Cerebellar nuclear complex (tissue), 1 donor: ENCODE measurements at places on chromosomes 3 and 15.

GRCh38 chr15:45179221-45179985 is 8.4 kb downstream of the SHF start:
- DNase-seq, result no peak

DNA sequence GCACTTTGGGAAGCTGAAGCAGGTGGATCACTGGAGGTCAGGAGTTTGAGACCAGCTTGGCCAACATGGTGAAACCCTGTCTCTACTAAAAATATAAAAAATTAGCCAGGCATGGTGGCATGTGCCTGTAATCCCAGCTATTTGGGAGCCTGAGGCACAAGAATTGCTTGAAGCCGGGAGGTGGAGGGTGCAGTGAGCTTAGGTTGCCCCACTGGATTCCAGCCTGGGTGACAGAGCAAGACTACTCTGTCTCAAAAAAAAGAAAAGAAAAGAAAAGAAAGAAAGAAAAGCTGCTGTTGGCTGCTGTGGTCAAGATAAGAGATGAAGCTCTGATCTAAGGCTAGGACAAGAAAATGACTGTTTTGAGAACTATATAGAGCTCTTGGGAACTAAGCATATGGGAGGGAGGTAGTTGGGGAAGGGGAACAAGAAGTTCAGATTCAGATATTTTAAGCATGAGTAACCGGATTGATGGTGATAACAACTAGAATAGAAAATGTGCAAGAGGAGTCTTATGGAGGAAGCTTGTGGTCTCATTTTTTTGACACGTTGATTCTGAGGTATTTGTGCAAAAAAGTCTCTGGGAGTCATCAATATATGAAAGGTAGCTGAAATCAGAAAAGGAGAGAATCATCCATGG is 25.7 kb downstream of the DNAH12 start:
- no peak for DNase-seq

- DNase-seq, result no peak
Measured at GRCh38 chr3:147318900-147319299, 87.4 kb downstream of the ZIC4 start.

- DNase-seq, result no peak
Measured at GRCh38 chr3:110296885-110297284, 774.7 kb upstream of the NECTIN3 start.

- no peak for DNase-seq
Measured at GRCh38 chr3:127701280-127701911, 28.6 kb downstream of the ABTB1 start.

GRCh38 chr15:51580982-51581381 is 41.6 kb downstream of the DMXL2 start:
- DNase-seq, result no peak

DNA sequence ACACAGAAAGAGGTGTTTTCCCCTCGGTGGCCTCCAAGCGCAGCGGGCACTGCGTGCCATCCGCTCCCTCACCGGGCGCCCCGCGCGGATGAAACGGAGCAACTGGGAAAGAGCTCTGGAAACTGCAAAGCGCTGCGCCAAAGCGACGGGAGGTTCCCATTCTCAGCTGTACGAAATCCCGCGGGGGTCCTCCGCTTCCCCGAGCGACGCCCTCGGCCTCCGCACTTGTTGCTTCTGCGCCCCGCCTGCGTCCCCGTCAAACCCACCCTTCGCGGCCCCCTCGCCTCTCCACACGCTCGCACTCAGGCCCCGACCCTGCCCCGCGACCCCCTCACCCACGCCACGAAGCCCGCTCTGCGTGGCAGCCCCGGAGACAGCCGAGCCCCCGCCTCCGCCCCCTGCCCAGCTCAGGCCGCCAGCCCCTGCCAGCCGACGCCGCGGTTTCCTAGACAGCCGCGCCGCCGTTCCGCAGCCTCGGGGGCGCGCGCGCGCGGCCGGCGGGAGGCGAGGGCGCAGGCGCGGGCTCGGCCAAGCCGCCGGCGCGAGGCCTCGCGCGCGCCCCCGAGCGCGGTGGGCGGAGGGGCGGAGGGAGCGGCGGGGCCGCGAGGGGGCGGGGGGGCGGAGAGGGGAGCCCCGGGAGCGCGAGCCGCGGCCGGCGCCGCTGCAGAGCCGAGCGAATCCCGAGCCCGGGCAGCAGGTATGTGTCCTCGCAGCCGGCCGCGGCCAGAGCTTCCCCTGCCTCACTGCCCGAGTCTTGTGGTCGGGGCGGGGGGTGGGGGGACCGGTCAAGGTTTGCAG is at the start of gene TMEM266:
TMEM266 (plus strand) TSS at position 666 of the 798 bp plus-strand sequence. CDS start 74,279 bp downstream, outside the sequence.
- DNase-seq, result no peak

GRCh38 chr3:109559389-109559788 is 222.0 kb upstream of the DPPA4 start:
- no peak for DNase-seq

GRCh38 chr3:98519351-98519750 is 3.4 kb downstream of the CLDND1 start:
- no peak for DNase-seq

- peak; percentile 9 for DNase-seq
Measured at GRCh38 chr3:69013253-69014021, at the start of gene EOGT. EOGT (minus strand) TSS chr3:69013684; CDS start chr3:69009846, 3,838 bp downstream.

- no peak for DNase-seq
Measured at GRCh38 chr3:129016720-129017483, 15.8 kb downstream of the EFCC1 start.

- no peak for DNase-seq
Measured at GRCh38 chr15:100263721-100264455, 77.9 kb downstream of the ADAMTS17 start.

DNA sequence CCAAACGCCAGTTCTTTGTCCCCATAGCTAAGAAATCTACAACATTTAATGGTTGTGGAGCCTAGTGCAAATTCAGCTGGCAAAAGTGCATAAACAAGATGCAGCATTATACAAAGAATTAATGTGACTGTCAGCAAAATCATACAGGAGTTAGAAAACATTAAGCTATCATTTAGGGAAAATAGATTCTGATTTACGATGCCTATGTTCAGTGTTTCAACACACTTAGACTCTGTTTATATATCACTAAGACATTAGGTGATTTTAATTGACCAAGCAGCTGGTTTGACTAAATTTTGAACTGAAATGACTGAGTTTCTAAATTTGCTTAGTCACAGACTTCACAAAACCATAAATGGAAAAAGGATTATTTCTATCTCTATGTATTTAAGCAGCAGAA is 1076.8 kb downstream of the TBL1XR1 start:
- DNase-seq, result no peak

- no peak for DNase-seq
Measured at GRCh38 chr3:47577583-47578118, 1.0 kb downstream of the CSPG5 start.

GRCh38 chr3:106711650-106712049 is 665.6 kb upstream of the CCDC54 start:
- no peak for DNase-seq

DNA sequence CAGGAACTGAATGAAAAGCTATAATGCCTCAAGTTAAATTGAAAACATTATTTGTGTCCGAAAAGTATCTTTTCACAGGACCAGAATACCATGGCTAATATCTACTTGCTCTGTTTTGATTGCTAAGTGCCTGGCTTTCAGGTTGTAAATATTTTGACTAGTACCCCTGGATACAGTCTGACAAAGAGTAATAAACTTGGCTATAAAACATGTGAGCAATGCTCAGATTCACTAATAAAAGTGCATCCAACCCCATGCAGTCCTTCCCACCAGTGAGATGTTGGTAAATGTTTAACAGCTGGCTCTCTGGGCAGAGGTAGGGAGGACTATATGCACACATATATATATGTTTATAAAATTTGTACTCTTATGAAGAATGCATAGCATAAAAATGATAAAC is 281.8 kb upstream of the TGFBR2 start:
- no peak for DNase-seq

DNA sequence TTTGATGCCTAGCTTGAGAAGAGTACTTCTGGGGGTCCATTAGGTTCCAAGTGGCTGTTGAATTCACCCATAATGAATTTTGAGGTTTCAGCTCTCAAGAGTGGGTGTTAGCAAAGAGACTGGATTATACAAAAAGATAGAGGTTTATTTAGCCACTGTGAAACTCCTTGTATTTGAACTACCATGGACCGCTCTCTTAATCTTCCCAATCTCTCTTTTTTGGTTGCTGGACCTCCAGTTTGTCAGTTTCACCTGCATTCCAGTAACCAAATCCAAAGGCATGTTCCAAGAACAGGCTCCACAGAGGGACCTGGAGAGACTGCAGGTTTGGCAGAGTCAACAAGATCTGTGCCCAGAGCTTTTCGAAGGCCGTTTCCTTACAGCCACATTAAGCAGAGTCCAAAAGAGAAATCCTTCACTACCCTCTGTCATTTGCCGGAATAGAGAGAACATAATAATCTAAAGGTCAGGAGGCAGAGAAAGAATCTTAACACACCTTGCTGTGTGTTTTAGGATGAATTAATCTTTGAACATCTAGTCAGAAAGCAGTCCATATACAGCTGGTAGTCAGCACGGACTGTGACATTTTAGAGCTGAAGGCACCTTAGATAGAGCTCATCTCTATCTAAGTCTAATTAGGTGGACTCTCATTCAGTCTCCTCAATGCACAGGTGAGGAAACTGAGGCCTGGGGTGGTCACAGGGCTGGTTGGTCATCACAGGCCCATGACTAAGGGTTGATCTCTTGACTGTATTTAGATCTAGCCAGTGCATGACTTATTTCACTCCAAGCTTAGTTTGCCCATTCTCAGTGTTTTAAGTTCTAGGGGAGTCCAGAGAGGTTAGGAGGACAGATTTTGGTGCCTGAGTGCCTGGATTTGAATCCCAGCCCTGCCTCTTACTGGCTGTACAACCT is 1.3 kb downstream of the ABHD2 start:
- DNase-seq, result peak; percentile 26

- DNase-seq, result no peak
Measured at GRCh38 chr15:66702787-66703539, 927 bp downstream of the SMAD6 start.

- no peak for DNase-seq
Measured at GRCh38 chr3:186815435-186815834, 9.2 kb upstream of the RFC4 start.

DNA sequence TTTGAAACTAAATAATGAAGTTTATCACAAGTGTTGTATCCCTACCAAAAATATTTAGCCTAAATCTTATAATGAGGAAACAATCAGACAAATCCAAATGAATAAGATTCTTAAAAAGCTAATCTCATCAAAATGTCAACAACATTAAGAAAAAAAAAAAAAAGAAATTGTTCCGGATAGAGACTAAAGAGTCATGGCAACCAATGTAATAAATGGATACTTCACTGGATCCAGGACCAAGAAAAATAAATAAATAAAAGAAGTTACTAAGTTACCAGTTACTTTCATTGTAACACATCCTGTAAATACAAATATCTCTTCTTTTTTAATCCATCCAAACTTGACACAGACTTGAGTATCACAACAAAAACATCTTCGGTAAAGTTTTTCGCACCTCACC is 607 bp downstream of the MRPL47 start:
- DNase-seq, result no peak

DNA sequence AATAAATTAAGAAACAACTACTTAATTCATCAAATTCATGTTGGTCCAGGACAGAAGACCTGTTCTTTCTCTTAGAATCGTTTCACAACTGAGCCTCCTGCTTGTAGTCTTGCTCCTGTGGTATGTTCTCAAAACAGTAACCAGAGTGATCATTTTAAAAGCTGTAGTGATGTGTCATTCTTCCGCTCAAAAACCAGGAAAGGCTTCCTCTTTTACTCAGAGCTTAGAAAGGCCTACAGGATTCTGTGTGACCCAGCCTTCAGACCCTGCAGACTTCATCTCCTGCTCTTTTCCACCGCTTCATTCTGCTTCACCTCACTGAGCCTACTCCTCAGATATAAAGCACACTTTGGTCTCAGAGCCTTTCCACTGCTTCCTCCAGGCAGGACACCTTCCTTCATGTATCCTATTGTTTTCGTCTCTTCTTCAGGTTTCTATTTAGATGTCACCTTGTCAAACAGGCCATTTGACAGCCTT is 22.7 kb downstream of the ST6GAL1 start:
- DNase-seq, result no peak

DNA sequence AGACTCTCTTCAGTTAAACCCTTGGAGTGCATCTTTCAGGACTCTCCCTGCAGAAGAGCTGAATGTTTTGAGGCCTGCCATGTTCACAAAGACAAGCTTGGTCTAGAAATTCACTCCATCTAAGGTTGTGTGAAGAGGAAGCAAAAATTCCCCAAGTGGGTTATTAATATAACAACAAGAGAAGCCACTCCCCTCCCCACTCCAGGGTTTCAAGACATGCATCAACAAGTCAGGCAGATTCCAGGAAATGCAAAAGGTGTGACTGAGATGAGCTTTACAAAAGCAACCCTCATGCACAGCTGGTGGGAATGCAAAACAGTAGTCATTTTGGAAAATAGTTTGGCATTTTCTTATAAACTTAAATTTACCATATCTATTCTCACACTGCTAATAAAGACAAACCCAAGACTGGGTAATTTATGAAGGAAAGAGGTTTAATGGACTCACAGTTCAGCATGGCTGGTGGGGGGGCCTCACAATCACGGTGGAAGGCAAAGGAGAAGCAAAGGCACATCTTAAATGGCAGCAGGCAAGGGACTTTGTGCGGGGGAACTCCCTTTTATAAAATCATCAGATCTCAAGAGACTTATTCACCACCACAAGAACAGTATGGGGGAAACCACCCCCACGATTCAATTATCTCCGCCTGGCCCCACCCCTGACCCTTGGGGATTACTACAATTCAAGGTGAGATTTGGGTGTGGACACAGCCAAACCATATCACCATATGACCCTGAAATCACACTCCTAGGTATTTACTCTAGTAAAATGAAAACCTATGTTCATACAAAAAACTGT is 31.3 kb downstream of the TARS3 start:
- DNase-seq, result no peak

GRCh38 chr3:28835751-28836150 is 445.1 kb upstream of the RBMS3 start:
- no peak for DNase-seq

DNA sequence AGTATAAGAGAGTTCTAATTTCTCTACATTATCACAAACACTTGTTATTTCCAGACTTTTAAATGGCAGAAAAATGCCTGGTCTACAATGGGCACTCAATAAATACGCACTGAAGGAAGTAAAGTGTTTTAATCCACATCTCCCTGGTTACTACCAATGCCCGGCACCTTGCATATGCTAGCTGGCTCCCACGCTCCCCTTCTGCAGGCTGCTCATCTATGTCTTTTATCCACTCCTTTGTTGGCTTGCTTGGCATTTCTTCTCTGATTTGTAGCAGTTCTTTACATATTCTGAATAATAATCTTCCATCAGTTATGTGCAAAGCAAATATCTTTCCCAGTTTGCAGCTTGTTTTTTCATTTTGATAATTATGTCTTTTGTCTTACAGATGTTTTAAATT is 74.6 kb upstream of the PRR23E start:
- DNase-seq, result no peak

- no peak for DNase-seq
Measured at GRCh38 chr15:66588537-66588936, 22.7 kb upstream of the LCTL start.
